ENCODE measurements at places on chromosomes 1 and 21.

DNA sequence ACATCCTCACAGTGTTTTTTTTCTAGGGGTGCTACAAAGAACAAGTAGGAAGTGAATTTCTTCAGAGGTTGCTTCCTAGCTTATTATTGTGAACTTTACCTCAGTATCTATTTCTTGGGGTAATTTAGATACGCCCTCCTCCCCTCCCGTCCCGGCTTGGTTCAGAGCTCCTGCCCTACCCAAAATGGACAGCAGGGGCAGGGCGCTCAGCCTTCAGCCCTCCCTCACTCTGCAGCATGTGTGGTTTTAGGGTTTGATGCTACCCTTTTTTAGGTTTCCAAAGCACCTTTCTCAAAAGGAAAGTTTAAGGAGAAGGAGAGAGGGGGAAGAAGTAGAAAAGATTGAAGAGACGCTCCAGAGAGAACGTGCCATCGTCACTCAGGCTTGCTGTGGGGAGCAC, 16.9 kb upstream of the POGK start:
- DNase-seq: no peak

DNA sequence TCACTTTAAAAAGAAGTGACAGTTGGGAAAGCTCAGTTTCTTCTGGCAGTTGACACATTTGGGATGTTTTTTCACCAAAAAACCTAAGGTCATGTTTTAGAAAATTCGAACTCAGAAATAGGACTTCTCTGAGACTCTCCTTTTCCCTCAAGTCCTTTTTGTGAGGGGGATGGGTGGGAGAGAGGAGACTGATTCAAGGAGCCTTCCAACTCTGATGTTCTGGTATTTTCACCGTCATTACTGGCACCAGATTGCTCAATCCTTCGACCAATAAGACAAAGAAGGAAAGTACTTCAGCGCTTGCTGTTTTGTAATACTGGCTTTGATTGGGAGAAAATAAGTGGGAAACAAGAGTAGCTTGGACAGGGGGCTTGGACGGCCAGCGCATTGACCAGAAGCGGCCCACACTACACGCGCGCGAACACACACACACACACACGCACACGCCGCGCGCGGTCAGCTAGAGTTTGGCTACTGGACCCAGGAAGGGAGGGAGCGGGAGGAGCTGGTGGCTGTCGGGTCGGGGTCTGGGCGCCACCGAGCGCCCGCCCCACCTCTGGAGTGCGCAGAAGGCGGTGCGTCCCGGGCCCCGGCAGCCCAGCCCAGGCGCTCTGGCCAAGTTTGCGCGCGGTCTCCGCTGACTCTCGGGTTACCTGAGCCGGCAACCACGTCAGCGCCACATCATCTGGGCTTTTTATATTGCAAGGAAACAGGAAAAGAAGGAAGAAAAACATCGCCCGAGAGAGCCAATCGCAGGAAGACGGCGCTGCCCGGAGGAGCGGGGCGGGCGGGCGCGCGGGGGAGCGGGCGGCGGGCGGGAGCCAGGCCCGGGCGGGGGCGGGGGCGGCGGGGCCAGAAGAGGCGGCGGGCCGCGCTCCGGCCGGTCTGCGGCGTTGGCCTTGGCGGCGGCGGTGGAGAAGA, at the start of gene KCNK1:
Gene KCNK1, plus strand, starts transcription at position 855 of the 921 bp plus-strand sequence. Its CDS starts 66 bp downstream, at position 921.
- DNase-seq: no peak

DNA sequence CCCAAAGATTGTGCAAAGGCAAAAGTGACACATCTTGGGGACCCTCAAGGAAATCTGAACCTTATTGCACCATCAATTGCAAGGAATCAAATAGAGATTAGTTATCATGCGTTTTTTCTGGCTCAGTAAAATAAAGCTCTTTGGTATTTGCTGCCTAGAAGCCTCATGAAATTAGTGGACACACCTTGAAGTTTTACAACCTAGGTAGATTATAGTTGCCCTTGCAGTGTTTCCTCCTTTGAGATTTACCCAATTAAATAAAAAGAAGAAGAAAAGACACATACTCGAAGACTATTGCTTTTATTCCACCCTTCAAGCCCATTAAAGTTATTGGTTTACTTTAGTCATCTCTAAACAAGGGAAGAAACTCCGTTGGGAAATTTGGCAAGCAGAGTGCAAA, 70.0 kb downstream of the IL23R start:
- no peak for DNase-seq

- DNase-seq: no peak
Measured at GRCh38 chr1:197336571-197336970, 68.5 kb downstream of the CRB1 start.

- no peak for DNase-seq
Measured at GRCh38 chr1:155170806-155171205, 2.3 kb downstream of the KRTCAP2 start.

DNA sequence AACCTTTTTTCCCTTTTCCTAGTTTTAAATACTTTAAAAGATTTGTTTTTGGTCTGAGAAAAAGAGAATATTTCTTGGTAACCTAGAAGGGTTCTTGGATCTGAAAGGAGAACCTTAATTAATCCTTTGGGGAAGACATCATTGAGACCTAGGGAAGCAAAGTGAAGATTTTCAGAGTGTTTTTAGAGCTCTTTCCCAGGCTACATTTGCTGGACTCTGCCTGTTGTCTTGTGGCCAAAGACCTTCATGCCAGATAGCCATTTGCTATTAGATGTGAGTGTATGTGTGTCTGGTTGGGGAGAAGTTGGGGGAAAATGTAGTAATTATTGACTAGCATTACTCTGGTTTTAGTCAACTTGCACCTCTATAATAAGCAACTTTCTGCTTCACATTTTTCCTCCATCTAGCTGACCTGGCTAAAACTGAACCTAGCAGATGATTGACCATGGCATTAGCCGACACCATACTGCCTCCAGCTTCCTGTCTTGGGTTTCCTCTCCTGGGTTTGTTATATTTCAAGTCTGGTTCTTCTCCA, 239.1 kb downstream of the USP25 start:
- DNase-seq: no peak

- DNase-seq: no peak
Measured at GRCh38 chr1:100035214-100035613, 65.4 kb downstream of the SLC35A3 start.

GRCh38 chr1:108718927-108719655, 6.4 kb downstream of the FNDC7 start:
- DNase-seq: no peak

DNA sequence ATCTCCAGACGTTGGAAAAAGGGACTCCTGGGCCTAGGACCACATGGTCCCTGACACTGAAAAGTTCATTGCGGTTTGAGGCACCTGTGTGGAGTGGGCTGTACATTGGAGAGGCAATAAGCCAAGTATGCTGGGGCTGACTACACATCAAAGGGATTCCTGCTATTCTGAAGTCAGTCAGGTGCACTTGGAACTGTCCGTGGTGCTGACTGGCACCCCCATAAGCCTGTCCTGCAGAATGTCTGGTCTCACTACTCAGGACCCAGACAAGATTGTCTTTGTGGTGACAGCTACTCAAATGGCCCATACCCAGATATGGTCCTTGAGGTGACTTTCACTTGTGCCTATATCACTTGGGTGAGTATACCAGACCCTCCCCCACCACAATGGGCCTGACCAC, 150.6 kb downstream of the RWDD3 start:
- no peak for DNase-seq

GRCh38 chr1:173426057-173426456, 51.1 kb upstream of the PRDX6 start:
- DNase-seq: no peak

DNA sequence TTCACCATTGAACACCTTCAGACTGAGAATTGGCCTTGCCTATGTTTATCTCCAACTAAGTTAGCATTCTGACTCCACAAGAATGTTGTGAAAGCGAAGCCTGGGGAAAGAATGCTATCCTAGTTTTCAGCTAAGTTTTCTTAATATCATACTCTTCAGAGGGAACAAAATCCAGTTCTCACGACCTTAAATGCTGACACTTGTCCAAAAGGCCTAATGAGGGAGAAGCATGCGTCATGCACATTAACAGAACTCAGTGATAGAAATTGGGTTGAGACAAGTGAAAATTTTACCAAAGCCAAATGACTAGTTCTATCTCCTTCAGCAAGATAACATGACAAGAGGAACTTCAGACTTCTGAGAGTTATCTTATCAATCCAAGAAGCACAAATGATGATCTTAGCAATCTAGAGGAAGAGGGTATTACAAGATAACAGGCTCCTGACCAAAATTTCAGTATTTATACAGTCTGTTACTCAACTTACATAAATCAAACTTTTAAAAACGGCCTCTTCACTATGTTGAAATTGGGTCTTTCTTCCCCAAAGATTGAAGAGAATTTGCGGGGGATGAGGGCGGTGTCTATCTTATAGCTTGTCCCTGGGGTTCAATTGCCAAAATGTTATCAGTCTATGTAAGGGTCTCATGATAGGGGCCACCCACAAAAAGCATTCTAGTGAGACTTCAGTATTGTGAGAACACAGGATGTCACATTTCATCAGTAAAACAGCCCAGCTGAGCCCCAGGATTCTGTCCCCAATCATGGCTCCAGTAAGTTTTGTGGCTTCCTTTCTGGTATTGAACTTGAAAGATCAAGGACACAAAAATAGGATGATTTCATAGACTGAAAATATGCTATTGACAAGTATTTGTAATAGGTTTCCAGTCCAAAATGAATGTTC, 26.5 kb upstream of the SLC45A3 start:
- no peak for DNase-seq

- DNase-seq: no peak
Measured at GRCh38 chr1:75964760-75965408, 32.7 kb upstream of the ASB17 start.

DNA sequence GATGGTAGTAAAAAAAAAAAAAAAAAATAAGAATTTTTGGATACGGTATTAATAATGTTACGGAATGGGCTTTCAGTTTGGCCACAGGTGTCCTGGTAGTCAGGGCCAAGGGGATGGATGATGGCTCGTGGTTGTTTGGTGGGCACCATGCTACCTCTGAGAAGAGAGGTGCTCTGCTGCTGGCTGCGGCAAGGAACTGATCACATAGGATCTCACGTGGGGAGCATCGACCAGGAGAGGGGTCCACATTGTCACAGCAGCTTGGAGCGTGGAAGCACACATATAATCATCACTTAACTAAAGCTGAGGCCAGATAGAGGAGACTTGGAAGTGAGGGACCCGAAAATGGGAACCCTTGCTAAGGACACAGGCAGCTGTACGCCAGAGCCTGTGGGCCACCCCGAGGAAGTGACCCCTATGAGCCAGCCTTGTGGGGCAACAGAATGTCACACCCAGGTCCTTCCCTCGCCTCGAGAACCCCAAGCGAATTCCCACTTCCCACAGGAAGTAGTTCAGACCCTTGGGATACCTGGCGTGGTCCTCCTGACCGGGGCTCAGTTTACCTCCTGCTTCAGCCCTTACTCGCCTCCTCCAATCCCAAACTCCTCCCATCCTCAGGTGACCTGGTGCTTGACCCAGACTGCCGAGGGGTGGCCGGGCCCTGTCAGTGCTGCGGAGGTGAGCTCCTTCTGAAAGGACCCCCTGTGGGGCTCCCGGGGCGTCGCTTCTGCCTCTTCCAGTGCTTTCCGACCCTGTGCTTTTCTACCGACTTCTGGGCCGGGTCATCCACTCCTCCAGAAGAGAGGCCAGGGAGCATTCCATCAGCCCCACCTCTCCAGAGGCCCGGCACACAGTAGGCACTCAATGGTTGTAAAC, 222.0 kb downstream of the CAMTA1 start:
- no peak for DNase-seq

DNA sequence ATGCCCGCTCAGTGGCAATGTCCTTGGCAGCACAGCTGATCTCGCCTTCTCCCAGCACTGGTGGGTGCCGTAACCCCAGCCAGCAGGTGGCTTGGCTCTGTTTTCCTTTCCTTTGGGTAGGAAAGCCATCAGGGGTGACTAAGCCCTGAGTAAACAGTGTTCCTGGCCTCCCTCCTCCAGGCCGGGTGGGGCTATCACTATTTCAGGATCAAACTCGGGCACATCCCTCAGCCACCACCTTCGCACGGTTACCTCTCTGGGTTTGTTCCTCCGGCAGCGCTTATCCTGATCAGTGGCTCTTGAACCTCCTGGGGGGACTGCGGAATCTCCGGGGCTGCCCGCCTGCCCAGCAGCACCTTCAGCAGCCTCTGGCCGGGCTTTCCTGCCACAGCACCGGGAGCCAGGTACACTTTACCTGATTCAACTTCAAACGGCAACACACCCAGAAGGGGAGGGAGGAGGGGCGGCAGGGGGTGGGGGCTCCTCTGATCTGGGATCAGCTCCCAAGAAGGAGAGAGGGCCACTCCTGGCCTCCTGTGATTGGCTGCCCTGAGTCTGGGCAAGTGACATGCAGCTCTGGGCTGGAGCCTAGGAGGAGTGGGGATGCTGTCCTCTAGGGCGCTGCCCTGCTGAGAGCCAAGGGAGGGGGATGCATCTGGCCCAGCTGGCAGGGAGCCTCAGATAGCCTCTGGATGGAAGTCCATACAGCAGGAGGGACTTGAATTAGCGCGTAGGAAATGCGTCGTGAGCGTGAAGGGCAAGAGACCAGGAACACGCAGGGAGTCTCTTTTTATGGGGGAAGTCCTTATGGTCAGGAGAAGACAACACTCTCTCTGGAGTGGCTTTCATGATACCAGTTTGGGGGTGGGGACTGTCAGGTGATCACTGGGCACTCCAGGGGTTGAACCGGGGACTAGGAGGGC, at the start of gene ASCL5:
Gene ASCL5, minus strand, starts transcription at position 353 of the 923 bp plus-strand sequence. CDS start 11,812 bp downstream, outside the sequence.
- DNase-seq: no peak
